ENCODE measurements at places on chromosomes 3 and 15. TPM values are rescaled to one million over a fixed set of nuclear protein-coding genes. Genes with fewer than 3 reads are reported as not detected.

The ZPLD1 gene
- not detected for total RNA-seq

The FAM81A gene
- 2.9 TPM for total RNA-seq

The RHCG gene
- total RNA-seq = not detected

The PATL2 gene
- 2.4 TPM for total RNA-seq

The CD200R1 gene
- 0.83 TPM for total RNA-seq

The PARP16 gene
- 7.4 TPM for total RNA-seq

The SLC7A14 gene
- total RNA-seq = 0.03 TPM

The FMN1 gene
- 45.2 TPM for total RNA-seq

The PCSK6 gene
- total RNA-seq = 41.0 TPM

Data from lung (tissue), 17 donors.